Stimulated activated CD8-positive, alpha-beta memory T cell treated with anti-CD3 and anti-CD28 coated beads, Interleukin-4, amount 100 ng/mL, for 1 hour (primary cell): ENCODE measurements at places on chromosomes 16 and 17.

- DNase-seq = no peak
Measured at GRCh38 chr16:3487521-3488410, 7.5 kb downstream of the C16orf90 start.

GRCh38 chr17:27457731-27458523 is 1.7 kb downstream of the KSR1 start:
- DNase-seq = no peak

DNA sequence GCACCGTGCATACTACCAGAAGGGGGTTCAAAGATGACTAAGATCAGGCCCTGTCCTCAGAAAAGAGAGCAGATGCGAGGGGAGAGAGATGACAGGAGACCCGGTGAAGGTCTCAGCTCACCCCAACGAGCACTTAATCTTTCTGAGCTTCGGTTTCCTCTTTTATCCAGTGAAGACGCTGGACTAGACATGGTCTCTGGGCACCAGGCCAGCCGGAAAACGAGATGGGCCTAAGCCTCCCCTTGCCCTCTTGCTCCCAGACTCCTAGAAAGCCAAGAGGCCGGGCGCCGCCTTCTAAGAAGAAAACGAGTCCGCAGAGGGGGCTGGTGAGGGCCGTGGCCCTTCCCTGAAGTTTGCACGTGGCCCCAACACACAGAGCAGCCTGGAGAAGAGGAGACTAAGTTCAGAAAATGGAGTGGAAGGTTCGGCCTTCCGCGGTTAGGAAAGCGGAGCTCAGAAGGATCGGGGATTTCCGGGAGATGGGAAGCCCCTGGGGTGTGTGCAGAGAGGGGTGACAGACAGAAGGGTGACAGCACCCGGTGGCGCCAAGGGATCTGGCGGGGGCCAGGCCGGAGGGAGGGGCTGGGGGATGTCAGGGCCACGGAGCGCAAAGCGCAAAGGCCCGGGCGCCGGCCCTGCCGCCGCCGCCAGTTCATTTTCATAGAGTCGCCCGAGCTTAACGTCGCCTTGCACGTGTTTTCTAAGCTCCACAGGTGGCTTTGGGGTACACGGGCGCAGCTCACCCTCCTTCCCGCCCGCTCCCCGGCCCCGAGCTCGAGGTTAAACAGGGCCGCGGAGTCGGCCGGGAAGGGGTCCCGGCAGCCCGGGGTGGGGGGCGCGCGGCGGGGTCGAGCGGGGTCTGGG is 42.1 kb upstream of the BHLHA9 start:
- DNase-seq = no peak

- no peak for DNase-seq
Measured at GRCh38 chr17:81245024-81245664, 6.0 kb downstream of the NDUFAF8 start.

GRCh38 chr17:39139561-39139960 is 11.9 kb downstream of the PLXDC1 start:
- no peak for DNase-seq

GRCh38 chr16:23160574-23160973 is 11.3 kb upstream of the USP31 start:
- no peak for DNase-seq

GRCh38 chr17:77453613-77454241 is 313.0 kb downstream of the SEC14L1 start:
- no peak for DNase-seq

DNA sequence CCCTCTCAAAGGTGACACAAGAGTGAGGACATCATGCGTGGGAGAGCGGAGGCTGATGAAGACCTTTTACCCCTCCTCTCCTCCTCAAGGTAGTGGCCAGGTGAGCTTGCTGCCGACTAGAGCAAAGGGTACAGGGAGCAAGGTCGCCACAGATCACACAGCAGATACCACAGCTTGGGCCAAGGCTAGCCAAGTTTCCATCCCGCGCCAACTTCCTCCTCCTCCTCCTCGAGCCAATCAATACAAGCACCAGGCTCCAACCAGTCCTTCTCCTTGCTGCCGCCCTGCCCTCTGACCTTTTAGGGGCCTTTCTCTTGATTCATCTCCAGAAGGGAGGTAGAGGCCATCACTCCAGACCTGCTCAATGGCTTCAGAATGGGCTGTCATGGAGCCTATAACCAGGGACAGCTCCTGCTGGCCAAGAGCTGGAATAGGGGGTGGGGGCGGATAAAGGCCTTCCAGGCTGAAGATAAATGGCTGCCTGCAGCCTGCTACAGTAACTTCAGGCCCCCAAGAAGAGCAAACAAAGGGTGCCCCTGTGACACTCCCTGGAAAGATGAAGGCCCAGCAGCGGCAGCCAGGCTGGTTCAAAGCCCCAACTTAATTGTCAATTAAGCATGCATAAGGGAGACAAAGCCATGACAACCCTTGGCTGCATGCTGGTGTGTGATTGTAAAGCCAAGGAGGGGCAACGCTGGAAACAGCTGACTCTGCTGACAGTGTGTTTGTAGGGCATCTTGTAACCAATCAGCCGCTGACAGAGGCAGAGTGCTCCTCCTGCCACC is 17.8 kb downstream of the HNF1B start:
- no peak for DNase-seq

DNA sequence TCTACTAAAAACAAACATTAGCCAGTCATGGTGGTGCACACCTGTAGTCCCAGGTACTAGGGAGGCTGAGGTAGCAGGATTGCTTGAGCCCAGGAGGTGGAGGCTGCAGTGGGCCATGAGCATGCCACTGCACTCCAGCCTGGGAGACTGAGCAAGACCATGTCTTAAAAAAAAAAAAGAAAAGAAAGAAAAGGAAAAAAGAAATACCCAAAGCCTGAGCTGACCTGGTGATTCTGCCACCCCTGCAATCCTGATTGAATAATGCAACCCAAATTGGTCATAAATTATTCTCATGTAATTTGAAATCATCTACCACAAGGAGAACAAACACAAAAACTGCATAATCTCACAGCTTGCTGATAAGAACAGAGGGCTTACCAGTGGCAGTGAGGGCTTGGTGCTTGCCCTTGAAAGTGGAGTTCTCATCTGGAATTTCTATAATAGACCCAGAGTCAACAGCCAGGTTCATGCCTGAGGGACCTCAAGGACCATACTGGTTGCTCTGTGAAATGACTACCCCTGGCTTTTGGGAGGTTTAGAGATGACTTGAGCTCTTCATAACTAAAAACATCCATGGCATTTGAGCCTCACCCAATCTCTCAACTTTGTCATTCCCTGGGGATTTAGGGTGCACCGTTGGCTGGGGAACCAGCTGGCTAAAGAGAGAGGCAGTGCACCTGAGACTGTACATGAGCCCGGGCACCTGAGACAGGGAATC is 35.4 kb upstream of the TMC5 start:
- no peak for DNase-seq

GRCh38 chr16:75265911-75266701 is 14.7 kb upstream of the BCAR1 start:
- DNase-seq = no peak

GRCh38 chr16:78189121-78189520 is 89.7 kb downstream of the WWOX start:
- no peak for DNase-seq

DNA sequence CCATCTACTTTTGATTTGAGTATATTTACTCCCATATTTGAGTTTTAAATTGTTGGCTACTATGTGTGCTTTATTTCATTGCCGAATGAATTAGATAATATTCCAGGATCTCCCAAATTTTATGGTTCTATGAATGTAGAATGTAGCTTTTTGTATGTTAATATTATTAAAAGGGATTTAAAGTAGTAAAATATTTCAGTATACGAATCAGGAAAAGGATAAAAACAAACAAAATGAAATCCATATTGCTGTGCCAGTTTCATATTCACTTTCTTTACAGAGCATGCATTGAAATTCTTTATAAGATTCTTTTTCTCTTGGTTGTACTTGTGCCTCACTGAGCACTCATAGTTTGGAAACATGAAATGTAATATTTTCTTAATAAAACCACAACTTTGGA is 155.1 kb downstream of the CHD9 start:
- no peak for DNase-seq

DNA sequence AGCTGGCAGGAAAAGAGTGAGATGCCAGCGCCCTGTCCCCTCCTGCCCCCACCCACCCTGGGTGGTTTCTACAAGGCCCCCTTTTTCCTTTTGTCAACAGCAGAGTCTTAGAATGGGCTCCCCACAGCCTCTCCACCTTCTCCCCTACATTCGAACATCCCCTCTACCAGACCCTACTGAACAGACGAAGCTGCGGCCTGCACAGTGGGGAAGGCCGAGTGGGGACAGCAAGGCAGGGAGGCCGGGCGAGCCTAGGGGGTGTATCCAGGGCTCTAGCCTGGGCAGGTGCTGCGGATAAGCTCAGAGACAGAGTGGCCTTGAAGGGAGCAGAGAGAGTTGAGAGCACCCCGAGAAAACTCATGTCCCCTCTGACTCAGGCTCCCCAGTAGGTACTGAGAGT is 7.4 kb downstream of the ZACN start:
- no peak for DNase-seq

GRCh38 chr17:8799570-8800212 is 526 bp upstream of the MFSD6L start:
- no peak for DNase-seq

GRCh38 chr17:72725433-72726068 is 366.9 kb downstream of the SLC39A11 start:
- DNase-seq = no peak

DNA sequence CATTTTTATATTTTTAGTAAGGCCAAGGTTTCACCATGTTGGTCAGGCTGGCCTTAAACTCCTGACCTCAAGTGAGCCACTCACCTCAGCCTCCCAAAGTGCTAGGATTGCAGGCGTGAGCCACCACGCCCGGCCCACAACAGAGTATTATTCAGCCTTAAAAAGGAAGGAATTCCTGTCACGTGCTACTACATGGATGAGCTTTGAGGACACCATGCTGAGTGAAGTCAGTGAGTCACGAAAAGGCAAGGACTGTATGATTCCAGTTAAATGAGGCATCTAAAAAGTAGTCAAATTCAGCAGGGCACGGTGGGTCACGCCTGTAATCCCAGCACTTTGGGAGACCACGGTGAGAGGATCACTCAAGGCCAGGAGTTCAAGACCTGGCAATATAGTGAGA is 9.7 kb downstream of the CSF3 start:
- DNase-seq = no peak

DNA sequence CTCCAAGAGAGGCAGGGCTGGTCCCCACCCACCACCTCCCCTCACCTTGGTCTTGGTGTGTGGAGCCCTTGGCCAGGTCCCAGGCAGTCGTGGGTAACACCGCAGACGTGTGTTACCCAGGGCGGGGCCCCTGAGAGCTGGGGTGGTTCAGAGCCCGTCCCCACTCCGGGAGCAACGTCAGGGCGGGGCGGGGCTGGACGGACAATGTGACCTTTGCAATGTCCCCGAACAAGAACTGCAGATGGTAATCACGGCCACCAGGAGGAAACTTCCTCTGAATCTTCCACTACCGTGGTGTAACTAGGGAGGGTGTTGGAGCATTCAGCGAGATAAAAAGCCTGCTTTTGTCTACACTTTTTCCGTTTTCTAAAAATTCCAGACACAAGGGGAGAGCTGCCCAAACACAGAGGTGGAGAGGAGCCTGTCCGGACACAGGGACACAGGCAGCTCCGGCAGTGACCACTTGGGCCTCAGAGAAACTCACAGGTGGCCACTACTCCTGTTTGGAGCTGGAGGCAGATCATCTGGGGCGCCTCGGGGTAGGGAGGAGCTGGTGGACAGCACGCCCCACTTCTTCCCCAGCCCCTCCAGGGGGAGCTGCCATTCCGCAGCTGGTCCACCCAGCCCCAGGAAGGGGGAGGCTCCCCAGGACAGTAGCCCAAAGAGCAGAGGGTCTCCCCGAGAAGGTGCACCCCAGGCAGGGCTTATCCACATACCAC is 14.2 kb upstream of the SLC38A10 start:
- DNase-seq = no peak

DNA sequence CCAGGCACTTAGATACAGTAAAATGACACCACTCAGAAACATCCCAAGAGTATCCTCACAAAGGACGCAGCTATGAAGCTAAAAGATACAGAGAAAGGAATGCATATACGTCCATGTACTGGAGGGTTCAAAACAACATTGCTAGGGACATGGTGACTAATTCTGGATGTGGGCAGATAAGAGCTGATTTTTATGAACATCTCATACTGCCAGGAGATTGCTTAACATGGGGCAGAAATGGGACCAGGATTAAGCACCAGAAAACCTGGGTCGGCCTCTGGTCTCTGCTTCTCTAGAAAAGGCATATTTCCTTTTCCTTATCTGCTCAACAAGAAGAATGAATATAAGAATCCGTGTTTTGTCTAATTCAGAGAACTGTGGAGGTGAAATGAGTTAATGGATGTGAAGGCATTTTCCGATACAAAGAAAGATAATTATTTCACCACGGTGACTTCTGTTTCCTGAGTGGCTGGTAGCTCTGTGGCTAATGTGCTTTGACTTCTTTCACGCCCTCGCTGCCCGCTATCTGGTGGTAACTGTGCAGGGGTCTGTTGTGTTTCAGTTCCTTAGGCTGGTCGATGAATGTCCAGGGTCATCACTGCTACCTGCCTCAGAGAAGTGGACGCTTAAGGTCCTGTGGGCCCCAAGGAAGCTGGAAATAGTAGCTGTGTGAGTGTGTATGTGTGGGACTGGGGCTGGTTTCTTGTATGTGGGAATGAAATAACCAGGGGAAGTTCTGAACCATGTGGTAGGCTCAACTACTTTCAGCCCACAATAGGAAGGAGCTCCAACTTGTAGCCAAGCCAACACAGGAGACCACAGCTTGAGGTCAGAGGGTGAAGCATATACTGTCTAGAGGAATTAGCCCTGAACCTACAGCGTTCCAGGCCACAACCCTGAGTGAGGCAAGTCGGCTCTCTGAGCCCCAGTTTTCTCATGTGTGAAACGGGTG is 15.8 kb upstream of the CCL5 start:
- no peak for DNase-seq

GRCh38 chr16:82807311-82807710 is 180.5 kb downstream of the CDH13 start:
- no peak for DNase-seq

- no peak for DNase-seq
Measured at GRCh38 chr16:50979806-50980620, 171.1 kb downstream of the SALL1 start.

DNA sequence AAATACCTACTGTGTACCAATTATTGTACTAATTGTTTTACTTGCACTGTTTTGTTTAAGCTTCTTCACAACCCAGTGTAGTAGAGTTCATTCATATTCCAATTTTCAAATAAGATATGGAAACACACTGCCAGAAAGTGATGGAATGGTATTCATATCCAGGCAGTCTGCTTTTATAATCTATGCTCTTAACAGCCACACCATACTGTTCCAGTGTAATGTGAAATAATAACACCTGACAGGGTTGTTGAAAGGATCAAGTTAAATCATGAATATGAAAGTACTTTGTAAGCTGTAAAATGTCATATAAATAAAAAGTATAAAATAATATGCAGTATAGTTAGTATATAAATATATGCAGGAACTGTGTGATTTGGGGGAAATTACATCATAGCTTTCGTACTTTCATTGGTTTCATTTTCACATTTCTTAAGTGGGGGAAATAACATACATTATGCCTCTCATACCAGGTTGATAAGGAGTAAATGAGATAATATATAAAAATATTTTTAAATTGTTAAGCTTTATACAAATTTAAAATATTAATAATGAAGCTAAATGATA is 230.8 kb downstream of the TANC2 start:
- DNase-seq = no peak
